ENCODE measurements at places on chromosomes 4 and X. TPM values are rescaled to one million over a fixed set of nuclear protein-coding genes. Genes with fewer than 3 reads are reported as not detected.

ZDHHC15 gene
- 2.9 TPM for total RNA-seq

MAP3K15 gene
- 1.2 TPM for total RNA-seq

DCHS2 gene
- 0.09 TPM for total RNA-seq

FGFBP1 gene
- total RNA-seq, result not detected

- peak; percentile 29 for DNase-seq
Measured at GRCh38 chr4:150079081-150079581, 886 bp downstream of the DCLK2 start.

DNA sequence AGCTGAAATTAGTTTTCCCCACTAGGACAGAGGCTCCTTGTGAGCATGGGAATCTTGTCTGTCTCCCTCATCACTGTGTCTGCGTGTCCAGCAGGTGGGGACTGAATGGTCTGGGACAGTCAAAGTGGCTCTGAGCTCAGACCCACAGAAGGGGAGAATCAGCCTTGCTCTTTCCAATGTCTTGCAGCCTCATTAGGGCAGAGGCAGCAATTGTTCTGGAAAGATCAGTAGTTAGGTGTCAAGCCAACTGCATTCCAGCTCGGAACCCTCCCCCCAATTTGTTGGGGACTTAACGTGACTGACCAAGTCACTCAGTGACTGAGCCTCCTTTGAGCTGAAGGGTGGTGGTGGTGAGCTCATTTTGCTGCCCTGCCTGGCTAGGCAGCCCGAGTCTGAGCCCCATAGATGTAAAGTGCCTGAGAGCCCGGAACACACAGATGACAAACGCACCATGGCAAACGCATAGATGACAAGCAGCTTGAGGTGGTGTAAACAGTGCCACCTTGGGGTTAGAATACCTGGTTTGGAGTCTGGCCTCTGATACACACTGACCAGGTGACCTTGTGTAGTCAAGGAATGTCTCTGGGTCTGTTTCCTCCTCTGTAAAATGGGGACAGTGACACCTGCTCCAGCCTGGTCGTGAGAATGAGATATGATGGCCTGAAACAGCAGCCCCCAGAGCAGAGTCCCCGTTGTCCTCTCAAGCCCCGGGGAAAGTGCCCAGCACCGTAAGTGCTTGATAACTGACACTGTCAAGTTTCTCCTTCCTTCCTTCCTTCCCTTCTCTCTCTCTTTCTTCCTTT lies 2.7 kb upstream of the SORCS2 start:
- no peak for DNase-seq

- DNase-seq, result peak; percentile 1
Measured at GRCh38 chr4:180060159-180060889, 2182.9 kb upstream of the TENM3 start.

DNA sequence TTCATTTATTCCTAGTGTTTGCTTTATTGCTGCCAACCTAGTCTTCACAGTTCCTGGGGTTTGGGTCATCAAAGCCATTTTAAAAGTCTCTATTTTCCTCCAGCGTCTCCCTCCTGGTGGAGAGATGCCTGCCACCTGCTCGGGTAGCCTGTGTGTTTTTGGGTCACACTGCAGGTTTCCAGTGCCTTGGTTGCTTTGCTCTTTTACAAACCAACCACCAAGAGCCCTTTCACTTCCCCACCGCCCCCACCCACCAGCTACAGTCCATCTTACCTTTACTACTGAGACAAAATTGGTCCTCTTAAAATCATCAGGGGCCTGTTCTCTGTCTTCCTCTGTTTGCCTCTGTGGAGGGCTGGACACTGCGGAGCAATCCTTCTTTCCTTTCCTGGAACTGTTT lies 280.5 kb upstream of the GATB start:
- no peak for DNase-seq
